ENCODE measurements at places on chromosomes 7 and 10.

- no peak for DNase-seq
Observed at GRCh38 chr7:143979998-143980397, 20.1 kb upstream of the OR6B1 start.

DNA sequence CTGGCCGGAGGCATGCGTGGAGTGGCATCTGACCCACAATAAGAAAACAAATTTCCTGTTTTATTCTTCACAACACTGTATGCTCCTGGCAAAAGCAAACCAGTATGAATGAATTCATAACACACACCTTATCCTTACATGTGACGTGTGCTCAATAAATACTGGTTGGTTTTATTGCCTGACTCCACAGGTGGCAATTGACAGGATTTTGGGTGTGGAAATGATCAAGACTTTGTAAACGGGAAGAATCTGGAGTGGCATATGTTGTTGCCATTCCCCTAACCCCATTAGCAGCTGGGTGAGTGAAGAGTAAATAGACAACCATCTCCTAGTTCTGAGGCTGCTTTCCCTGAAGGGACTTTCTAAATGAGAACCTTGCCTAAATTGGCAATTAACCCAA is 215.5 kb upstream of the AOAH start:
- no peak for DNase-seq

DNA sequence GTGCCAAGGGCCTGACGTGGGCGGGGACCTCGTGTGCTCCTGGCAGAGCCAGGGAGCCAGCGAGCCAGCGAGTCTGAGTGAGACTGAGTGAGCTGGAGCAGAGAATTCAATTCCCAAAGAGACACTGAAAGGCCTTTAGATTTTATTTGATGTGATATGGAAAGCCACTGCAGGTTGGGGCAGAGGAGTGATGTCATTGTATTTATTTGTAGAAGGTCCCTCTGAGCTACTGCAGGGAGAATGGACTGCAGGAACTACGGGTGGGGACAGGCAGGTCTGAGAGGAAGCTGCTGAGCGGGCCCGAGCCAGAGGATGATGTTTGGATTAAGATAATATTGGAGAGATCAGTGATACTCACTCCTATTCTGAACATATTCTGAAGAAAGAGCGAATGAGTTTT is 445.8 kb upstream of the ANKRD30A start:
- DNase-seq = no peak

- DNase-seq = peak; percentile 40
Observed at GRCh38 chr7:24576171-24577025, 3.1 kb downstream of the PALS2 start.

DNA sequence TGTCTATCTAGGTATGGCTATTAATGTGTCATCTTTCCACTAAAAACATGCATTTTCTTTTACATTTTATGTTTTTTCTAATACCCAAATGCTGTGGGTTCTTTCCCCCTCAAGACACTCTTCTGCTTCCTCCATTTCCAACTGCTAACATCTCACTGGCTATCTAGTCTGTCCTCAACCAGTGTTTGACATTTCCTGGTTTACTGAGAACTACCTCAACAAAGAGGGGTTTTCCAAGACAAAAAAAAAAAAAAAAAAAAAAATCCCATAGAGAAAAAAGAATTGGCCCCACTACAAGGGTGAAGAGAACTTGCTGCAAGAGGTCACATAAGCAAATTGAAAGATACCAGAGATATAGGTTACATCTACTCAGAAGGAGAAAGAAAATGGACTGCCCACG is 359.7 kb downstream of the CRPPA start:
- DNase-seq = no peak

DNA sequence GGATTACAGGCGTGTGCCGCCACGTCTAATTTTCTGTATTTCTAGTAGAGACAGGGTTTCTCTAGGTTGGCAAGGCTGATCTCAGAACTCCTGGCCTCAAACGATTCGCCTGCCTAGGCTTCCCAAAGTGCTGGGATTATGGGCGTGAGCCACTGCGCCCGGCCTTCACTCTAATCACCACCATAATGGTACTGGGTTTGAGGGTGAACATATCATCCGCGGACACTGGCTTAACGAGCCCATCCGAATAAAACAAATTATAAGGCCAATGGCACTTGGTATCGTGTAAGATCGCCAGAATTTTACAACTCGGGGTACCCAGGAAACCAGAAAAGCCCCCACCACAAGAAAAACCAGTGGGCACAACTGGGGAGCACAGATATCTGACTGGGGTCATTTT is 580 bp downstream of the FAM200A start:
- no peak for DNase-seq

GRCh38 chr10:70122742-70123141 is 9.9 kb downstream of the AIFM2 start:
- no peak for DNase-seq

- peak; percentile 68 for DNase-seq
Observed at GRCh38 chr10:69413221-69413865, 3.4 kb downstream of the TACR2 start.

DNA sequence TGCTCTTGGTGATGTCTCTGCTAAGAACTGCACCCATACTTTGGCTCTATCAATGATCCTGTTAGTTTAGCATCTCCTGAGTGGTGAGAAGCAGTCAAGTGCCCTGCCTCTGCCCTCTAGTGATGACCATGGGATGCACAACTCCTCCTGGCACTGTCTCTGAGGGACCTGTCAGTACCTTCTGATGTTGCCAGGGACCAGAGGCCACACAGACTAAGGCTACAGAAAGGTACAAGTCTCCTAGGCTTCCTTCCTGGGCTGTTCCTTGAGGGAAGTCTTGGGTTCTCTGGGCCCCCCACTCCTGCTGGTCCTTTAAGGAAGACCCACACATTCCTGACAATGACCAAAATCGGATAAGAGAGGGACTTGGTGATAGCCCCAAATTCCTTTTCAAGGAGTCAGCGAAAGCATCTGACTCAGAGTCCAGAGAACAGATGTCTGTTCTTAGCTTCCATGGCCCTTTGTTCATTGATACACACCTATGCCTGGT is 15.3 kb downstream of the NKX2-3 start:
- no peak for DNase-seq

DNA sequence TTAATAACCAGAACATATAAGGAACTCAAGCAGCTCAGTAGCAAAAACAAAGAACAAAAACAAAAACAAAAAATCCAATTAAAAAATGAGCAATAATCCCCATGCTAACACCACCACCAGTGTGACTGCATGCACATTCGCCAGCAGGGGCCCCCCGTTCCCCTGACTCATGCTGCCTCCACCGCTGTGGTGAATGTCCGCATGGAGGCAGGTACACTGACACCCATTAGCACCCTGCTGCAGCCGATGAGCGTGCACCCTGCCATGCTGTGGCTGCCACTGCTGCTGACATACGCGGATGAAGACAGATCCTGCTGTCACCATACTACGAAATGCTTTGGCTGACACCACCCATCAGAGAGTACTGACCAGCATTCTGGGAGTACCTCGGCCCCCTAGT is 321.6 kb upstream of the LRRTM3 start:
- DNase-seq = no peak

DNA sequence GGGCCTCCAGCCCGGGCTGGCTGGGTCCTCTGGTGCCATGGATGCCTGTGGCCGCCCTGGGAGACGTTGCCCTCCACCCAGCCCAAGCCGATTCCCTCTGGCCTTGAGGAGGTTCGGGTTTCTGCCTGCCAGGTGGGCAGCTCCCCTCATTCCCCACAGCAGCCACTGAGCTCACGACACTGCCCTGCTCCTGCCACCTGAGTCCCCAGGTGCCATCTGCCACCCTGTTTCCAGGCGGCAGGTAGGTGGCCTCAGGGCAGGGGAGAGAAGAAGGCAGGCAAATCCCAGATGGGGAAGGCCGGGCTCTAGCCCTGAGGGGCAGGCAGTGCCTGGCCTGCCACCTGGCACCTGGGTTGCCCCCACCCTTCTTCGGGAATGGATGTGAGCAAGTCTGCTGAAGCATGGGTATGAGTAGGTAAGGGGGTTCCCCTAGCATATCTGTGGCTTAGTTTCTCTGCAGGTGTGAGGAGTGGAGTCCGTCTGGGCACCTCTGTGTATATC is 92.2 kb upstream of the PPIF start:
- no peak for DNase-seq

- DNase-seq = no peak
Observed at GRCh38 chr7:25823571-25823970, 328.4 kb upstream of the NFE2L3 start.

- no peak for DNase-seq
Observed at GRCh38 chr10:91605968-91606367, 26.9 kb downstream of the PPP1R3C start.

GRCh38 chr10:28981007-28981406 is 303.7 kb downstream of the BAMBI start:
- no peak for DNase-seq

- no peak for DNase-seq
Observed at GRCh38 chr7:42843205-42843800, 68.6 kb downstream of the C7orf25 start.

GRCh38 chr10:29850371-29850770 is 209.0 kb downstream of the JCAD start:
- no peak for DNase-seq

DNA sequence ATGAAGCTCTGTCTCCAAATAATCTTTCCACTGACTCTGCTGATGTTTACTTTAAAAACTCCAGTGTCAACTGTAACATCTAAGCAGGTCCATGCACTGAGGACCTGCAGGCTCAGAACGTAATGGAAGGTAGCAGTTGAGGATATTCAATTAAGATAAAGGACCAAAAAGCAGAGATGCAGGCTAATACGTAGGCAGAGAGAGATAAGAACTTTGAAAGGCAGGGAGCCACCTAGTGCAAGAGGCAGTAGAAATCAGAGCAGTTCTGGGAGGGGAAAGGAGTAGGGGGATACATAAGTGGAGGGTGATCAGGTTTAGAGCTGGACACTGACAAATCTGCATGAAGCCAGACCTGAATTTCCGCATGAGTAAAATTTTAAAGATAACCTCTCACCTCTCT is 114.5 kb upstream of the POM121L12 start:
- DNase-seq = no peak

DNA sequence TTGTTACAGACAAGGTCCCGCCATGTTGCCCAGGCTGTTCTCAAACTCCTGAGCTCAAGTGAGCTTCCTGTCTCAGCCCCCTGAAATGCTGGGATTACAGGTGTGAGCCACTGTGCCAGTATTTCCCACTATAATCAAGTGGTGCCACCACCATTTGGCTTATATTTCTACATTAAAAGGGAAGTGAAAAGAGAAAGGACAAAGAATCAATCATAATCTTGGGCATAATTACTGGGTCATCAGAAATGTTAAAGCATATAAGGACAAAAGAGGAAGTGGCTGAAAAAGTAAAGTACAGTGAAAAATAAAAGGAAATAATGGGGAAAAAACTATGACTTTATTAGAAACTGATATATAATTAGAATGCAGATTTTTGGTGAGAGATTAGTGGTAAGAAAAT is 25.7 kb upstream of the ENTPD1 start:
- no peak for DNase-seq

DNA sequence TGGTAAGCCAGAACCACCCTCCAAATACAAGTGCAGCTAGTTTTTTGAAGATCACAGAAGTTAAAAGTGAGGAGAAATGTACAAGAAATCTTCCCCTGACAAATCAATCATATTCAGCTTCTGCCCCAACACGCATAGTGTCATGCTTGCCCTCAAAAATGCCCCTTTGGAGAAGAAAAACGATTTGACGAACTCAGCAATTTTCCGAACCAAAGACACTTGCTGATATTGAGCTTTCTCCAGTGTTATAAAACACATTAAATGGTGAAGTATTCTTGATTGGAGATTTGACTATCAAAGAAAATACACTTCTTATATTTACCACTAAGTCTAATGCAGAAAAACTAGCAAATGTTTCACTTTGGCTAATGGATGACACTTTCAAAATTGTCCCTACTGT is 195.5 kb downstream of the ETV1 start:
- no peak for DNase-seq

DNA sequence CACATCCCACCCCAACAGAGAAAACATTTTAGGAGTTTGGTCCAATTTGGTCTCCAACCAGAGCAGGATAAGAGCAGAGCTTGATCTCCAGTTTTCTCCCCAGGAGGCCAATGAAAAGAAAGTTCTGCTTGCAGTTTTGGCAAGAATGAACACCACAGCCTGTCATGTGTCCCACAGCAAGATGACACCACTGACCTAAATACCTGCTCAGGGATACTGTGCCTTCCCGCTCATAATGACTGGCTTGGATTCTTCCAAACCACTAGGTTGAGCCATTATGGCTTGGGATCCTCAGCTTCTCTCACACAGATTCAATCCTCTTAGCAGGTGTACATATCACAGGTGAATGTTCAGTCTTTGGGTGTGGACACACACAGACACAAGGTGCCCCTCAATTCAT is 53.3 kb downstream of the C10orf90 start:
- DNase-seq = no peak

GRCh38 chr10:108561649-108562048 is 1361.7 kb downstream of the XPNPEP1 start:
- DNase-seq = no peak

GRCh38 chr10:28082316-28082715 is 83.4 kb upstream of the ODAD2 start:
- no peak for DNase-seq

DNA sequence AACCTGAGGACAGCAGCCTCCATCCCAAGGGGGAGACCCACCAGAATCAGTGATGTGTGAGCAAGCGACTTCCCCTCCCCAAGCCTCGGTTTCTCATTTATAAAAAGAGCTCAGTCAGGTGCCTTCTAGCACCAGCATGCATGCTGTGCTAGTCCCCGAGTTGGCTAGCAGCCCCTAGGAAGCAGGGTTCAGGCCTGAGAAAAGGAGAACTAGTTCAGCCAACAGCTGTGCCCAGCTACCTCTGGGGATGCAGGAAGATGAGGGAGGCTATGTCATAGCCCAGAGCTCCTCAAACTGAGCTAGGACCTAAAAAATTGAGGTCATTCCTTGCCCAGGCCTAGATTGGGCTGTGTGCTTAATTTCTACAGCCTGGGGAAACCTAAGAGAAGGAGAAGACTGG is 13.7 kb downstream of the DRGX start:
- DNase-seq = no peak

GRCh38 chr10:71923138-71923692 is 41.0 kb upstream of the CHST3 start:
- no peak for DNase-seq

GRCh38 chr7:3888096-3888495 is 587.0 kb downstream of the SDK1 start:
- DNase-seq = no peak

Data from hematopoietic multipotent progenitor cell treated with erythropoietin and hydrocortisone succinate and interleukin-3 and kit ligand, for 17 days (in vitro differentiated cells).